ENCODE measurements at places on chromosomes 4 and X.

GRCh38 chr4:167031534-167032156 lies 202.6 kb downstream of the SPOCK3 start:
- no peak for DNase-seq

DNA sequence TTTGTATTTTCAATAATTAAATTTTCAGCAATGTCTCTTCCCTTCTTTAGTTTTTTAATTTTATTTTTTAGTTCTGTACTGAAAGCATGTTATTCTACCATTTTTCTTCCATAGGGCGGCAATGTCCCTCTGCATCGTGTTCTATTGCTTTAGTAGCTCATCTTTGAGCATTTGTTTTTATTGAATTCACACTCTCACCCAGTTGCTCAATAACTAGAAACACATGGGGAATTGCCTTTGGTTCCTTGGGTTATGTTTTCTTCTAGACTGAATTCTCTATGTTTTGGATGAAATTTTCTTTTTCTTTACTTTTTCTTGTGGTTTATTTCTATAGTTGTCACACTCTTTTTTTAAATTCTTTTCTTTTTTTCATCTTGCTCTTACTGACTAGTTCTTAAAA lies 233.8 kb upstream of the LDB2 start:
- DNase-seq, result no peak

DNA sequence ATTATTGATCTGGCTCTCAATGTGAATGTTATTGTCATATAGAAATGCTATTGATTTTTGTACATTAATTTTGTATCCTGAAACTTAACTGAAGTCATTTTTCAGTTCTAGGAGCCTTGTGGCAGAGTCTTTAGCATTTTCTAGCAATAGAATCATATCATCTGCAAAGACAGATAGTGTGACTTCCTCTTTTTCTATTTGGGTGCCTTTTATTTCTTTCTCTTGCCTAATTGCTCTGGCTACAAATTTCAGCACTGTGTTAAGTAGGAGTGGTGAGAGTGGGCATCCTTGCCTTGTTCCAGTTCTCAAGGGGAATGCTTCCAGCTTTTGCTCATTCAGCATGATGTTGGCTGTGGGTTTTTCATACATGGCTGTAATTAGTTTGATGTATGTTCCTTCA lies 102.7 kb downstream of the SH3BGRL start:
- no peak for DNase-seq

DNA sequence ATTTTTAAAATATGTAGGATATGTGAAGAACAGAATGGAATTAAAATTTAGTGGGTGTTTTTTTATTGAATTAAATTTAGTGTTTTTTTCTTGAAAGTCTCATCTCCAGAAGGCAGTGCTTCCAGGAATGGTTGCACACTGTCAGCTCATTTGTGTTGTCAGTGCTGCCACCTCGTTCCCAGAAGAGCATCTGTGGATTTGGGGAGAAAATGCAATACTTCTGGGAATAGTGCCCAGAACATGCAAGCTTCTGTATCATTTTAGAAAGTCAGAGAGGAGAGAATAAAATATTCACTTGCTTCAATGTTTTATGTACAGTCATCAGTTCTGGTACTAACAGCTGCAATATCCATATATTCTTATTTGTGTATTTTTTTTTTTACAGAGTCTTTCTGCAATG lies 608.8 kb downstream of the PCDH7 start:
- DNase-seq, result no peak

DNA sequence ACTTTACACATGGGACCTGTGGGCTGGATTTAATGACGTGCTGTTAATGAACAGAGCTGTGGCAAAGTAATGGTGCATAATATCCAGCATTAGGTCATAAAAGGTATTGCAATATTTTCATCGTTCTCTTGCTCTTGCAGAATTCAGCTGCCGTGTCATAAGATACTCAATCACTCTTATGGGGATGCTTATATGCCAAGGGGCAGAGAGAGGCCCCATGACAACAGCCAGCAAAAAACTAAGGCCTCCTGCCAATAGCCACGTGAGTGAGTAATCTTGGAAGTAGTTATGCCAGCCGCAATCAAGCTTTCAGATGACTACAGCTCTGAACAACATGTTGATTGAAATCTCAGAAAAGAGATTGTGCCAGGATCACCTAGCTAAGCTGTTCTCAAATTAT lies 616.9 kb downstream of the FSTL5 start:
- no peak for DNase-seq

GRCh38 chr4:153661215-153661822 lies 22.8 kb upstream of the TLR2 start:
- DNase-seq, result no peak

- no peak for DNase-seq
Observed at GRCh38 chrX:49270249-49270921, 792 bp downstream of the PPP1R3F start.

GRCh38 chr4:72690771-72691170 lies 121.8 kb upstream of the ADAMTS3 start:
- no peak for DNase-seq

DNA sequence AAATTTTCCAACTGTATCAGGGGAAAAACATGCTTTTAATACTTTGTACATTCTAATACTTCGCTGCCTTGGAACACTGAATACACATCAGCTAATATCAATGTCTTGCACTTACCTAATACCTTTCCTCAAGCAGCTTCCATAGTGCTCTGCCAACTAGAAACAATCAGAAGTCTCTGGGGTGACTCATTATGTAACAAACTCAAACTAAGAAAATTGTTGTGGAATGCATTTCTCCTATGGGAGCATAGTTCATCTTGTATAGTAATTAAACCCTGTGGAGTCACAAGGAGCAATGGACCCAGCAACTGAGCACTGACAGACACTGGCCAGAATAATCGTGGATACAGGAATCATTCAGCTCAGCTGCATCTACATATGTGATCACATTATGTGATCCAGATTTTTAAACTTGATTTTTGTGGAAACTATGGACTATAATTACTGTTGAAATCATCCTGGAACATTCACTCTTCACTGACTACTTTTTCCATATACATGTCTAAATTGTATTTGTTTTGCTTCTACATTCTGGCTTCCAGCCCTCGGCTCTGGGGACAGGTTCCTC lies 496.9 kb downstream of the TMA16 start:
- DNase-seq, result no peak

- no peak for DNase-seq
Observed at GRCh38 chrX:105781804-105782203, 40.5 kb upstream of the NRK start.

DNA sequence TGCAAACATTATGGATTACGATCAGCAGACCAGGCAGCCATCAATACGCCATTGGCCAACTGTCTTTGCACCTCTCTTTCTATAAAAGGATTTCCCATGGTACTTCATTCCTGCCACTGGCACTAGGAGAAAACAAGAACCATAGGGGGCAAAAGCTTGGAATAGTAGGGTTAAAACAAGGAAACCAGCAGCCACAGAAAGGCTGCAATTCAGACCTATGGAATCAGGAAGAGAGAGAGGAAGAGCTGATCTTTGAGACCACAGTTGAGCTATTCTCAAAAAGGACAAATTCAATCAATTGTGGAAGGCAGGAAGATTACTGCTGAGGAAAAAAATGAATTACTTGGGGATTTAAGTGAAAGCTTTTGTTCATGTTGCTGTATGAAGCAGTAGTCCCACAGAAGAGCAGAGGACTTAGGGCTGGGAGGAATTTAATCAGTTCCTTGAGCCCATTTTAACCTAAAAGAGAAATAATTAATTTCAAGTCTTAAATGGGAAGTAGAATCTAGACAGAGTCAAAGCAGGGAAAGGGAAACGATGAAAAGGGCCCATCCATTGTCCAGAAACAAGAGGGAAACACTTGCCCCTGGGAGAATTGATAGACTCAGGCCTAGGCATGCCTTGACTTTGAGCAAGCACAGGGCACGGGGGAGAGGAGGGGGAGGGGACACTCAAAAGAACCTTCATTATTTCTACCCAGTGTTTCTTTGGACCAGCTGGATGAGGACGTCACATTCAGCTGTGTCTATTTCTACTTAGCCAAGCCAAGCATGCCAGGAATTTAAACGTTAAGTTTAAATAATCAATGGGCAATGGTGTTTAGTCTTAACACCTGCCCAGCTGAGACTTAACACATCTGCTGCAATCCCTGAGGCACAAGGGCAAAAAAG lies 50.7 kb downstream of the SCD5 start:
- DNase-seq, result no peak

DNA sequence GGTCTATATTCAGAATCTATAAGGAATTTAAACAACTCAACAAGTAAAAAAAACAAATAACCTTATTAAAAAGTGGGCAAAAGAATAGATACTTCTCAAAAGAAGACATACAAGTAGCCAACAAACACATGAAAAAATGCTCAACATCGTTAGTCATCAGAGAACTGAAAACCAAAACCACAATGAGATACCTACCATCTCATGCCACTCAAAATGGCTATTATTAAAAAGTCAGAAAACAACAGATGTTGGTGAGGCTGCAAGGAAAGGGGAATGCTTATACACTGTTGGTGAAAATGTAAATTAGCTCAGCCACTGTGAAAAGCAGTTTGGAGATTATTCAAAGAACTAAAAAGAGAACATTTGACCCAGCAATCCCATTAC lies 201.6 kb downstream of the QDPR start:
- no peak for DNase-seq

DNA sequence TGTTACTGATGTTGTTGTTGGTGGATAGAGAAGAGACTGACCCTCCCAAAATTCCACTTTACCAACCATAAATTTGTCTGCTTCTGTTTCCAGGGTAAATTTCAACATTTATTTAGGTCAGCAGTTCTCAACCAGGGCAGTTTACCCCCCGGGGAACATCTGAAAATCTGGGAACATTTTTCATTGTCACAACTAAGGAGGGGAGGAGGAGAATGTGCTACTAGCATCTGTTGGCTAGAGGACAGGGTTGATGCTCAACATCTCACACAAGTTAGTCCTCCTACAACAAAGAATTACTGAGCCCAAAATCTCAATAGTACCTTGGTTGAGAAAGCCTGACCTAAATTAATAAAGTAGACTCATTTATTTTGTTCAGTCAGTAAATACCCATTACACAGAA lies 25.7 kb downstream of the KCTD8 start:
- no peak for DNase-seq

DNA sequence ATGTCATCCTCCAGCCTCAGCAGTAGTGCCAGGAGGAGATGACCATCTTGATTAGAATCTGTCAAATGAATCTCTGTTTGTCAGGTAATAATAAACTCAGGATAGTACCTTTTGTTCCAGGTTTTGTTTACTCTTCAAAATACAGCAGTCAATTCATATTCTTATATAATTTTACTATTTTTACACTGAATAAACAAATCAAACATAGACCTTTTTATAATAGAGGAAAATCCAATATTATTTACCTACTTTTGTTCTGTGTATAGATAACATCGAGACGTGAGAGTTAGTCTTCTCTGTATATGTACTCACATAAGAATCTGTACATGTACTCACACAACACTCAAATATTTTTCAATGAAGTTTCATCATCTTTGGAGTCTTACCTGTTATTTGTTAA lies 365.4 kb upstream of the EPHA5 start:
- no peak for DNase-seq

- DNase-seq, result no peak
Observed at GRCh38 chrX:107700317-107700774, 72.0 kb downstream of the PRPS1 start.

DNA sequence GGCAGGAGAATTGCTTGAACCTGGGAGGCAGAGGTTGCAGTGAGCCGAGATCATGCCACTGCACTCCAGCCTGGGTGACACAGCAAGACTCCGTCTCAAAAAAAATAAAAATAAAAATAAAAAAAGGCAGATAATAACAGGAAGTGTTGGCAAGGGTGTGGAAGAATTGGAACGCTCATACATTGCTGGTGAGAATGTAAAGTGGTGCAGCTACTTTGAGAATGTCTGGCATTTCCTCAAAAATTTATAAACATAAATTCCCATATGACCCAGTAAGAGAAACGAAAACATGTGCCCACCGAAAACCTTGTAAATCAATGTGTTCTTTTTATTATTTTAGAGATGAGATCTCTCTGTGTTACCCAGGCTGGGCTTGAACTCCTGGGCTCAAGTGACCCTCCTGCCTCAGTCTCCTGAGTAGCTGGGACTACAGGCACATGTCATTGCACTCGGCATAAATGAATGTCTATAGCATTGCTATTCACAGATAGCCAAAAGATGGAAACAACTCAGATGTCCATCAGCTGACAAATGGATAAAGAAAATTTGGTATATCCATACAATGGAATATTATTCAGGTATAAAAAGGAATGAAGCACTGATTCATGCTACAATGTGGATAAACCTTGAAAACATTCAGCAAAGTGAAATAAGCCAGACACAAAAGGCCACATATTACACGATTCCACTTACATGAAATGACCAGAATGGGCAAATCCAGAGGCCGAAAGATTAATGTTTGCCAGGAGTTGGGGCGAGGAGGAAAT lies 63.7 kb upstream of the PLAC1 start:
- DNase-seq, result no peak

DNA sequence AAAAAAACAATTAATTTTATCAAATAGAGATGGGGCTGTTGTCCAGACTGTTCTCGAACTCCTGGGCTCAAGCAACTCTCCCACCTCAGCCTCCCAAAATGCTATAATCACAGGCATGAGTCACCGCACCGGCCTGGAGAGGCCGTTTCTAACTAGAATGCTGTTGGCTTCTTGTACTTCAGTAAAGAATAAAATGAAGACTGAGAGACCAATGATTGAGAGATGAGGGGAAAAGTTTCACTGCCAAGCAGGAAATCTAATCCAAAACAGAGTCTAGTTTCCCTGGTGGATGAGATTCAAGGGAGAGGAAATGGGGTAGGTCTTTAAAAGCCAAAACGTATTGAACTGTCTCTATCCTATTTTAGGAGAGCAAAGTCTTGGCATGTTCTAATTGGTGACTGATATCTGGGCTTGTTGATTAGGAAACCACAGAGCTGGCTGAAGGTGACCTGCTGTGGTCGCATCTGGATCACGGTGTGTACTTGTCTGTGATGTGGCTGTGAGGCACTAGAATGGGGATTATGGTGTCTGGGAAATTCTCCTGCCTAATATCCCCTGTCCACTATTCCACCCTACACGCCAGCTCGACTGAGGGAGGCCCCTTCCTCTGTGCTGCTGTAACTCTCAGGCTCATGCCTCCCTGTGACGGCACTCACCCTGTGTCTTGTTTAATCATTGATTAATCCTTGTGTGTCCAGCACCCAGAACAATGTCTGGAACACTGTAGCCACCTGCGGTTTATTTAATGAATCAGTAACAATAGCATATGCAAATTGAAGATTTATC lies 15.0 kb upstream of the TRIM2 start:
- DNase-seq, result no peak

DNA sequence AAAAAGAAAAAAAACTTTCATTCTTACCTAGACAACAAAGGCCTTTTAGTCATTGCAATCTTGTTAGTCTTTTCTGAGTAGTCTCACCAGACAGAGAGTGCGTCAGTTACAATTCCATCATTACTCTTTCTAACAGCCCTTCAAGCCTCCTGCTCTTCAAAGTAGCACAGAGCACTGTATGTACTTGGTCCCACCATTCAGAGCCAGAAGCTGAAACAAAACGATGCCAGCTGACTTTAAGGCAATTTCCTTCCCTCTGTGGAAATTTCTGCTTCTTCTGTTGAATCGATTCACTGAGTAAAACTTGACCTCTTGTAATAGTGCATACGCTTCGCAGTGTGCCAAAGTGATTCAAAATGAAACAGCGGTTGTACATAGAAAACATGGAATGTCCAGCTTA lies 57.7 kb upstream of the TENM3 start:
- DNase-seq, result no peak

- no peak for DNase-seq
Observed at GRCh38 chr4:125297116-125297515, 17.6 kb upstream of the FAT4 start.

- DNase-seq, result no peak
Observed at GRCh38 chrX:48794911-48795515, 6.9 kb upstream of the HDAC6 start.

Data from stimulated activated CD8-positive, alpha-beta memory T cell treated with anti-CD3 and anti-CD28 coated beads, Interleukin-4, amount 100 ng/mL, for 24 hours (primary cell).